Myocyte (in vitro differentiated cells): ENCODE measurements at places on chromosomes 13 and 19.

DNA sequence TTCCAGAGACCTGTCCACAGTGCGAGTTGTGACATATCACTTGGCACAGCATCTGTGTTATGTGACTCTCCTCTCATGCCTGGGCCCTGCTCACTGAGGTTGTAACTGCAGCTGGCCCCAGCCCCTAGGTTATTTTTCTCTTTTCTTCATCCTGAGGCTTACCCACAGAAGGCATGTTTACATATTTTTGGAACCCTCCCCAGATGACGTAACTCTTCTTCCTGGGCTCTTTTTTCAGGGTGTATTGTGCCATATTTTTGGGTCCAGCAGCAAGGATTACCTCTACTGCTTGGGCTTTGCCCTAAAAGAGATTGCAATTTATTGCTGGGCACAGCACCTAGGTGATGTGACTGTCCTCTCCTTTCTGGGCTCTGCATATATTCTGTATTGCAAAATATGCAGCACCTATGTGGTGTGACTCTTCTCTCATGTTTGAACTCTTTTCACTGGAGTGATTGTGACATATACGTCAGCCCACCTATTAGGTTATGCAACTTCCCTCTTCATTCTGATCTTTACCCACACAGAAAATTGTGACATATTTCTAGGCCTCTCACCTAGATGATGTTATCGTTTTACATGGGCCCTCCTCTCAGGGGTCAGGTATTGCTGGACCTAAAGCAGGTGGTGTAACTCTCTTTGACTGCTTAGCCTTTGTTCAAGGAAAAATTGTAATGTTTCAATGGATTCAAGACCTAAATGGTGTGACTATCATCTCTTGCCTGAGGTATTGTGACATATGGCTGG lies 64.5 kb upstream of the ZNF724 start:
- DNase-seq, result no peak

DNA sequence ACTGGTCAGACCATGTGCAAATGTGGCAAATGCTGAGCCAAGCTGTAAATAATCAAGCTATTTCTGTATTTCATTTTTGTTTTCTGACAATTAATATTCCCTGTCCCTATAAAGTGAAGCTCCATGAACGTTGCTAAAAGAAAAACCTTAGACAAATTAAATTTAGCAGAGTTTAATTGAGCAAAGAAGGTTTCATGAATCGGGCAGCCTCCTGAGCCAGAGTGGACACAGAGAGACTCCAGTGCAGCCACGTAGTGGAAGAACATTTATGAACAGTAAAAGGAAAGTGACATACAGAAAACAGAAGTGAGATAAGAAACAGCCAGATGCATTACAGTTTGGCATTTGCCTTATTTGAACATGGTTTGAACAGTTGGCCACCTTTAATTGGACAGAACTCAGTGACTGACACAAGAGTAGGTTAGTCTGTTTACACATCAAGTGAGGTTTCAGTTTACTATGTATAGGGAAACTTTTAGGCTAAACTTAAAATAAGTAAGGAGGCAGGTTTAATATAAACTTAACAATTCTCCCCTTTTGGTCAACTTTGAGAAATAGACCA lies 69.7 kb downstream of the UFM1 start:
- no peak for DNase-seq

DNA sequence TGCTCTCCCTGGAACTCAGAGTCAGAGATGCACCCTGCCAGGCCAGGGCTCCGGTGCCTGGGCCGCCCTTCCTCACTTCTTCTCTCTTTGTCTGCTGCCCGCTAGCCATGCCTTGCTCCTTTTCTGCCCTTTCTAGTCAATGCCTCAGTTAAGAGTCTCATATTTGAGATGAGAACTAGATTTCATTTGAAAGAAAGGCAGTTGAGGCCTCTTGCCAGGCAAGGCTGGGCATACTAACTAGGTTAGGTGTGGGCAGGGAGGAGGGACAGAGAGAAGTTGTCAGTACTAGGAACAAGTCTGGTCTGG lies 341.6 kb downstream of the DNAJC15 start:
- DNase-seq, result no peak

- no peak for DNase-seq
Measured at GRCh38 chr13:98778749-98779148, 26.3 kb upstream of the SLC15A1 start.

DNA sequence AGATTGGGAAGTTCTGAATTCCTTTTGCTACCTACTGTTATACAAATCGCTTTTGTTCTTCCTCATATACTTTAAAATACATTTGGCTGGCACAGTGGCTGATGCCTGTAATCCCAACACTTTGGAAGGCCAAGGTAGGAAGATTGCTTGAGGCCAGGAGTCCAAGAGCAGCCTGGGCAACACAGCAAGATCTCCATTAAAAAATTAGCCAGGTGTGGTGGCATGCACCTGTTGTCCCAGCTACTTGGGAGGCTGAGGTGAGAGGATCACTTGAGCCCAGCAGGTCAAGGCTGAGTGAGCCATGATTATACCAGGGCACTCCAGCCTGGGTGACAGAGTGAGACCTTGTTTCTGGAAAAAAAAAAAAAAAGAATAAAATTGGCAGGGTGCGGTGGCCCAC lies 34.4 kb upstream of the CXCL17 start:
- no peak for DNase-seq

DNA sequence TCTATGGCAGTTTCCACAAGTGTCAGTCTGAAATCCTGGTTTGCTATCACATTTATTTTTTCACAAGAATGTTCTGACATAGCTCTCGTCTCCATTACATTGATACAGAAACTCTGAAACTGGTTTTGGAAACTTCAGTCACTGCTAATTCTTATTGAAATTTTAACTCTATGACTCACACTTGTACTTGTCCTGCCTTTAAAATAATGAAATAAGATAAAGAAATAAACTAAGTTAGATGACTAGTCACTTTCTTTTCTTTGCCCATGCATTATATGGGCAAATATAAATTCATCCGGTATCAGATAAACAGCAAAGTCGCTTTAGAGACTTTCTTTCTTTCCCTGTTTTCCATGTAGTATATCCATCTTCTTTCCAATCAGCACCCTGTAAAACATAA lies 257.5 kb downstream of the PCDH9 start:
- DNase-seq, result no peak

DNA sequence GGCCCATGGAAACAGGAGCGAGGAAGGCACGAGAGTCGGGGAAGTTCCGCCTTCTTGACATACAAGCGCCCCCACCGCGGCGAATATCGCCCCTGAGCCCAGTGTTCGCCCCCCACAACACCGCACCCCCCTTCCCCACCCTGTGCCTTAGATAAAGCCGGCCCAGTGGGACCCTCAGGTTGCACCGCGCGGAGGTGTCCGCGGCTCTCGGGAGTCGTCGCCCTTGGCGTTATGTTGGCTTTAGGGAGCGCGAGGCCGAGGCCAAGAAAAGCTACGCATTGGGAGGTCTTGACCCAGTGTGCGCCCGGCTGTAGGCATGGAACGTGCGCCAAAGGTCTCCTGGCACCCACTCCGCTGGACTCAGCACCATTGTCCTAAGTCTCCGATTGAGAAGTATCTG lies 603 bp upstream of the ZNF132 start:
- DNase-seq, result no peak

DNA sequence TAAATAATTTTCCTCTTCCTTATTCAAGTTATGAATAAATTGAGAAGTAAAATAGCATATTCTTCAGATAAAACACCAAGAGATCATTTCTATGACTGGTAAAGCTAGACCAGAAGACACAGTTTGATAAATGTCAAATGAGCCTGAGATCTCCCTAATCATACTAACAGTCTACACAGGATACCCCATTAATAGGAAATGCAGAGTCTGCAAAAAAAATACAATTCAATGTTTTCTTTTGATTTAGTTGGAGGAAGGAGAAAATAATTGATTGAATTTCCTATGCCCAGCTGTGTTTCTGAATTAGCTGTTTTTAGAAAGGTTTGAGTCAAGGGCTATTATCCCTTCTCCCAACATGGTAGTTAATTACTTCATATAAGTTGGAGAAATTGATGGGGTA lies 734.6 kb upstream of the SLITRK1 start:
- DNase-seq, result no peak

GRCh38 chr13:100306434-100306999 lies 217.6 kb downstream of the PCCA start:
- no peak for DNase-seq

- peak; percentile 39 for DNase-seq
Measured at GRCh38 chr13:108176685-108177274, 38.6 kb downstream of the LIG4 start.

GRCh38 chr13:58343076-58343475 lies 711.5 kb downstream of the PCDH17 start:
- DNase-seq, result no peak

DNA sequence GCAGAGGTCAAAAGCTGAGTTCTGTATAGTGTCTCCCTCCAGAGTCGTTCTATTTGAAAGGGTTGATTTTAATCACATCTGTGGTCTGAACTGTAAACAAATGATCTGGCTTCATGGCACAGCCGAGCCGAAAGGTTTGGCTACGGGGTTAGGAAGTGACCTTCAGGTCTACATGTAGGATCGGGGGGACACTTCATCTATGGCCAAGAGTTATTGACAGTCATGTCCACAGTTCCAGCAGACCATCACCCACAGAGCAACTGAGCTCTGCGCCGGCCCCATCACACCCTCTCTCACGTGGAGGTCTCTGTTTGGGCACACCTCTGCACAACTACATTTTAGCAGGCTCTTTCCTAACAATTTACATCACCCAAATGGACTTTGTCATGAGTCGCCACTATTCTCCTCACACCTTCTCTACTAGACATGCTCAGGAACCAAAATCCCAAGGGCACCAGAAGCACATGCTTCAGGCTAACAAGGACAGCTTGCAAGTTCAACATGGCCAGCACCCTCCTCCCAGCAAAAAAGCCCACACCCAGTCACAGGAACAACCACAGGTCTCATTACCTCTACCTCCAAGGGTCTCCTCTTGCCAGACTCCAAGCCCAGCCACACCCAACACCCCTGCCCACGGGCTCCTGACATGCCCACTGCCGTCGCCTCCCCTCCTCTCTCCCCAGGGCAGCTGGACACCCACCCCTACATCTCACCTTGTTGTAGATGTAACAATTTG lies 36.1 kb upstream of the EPHX3 start:
- DNase-seq, result no peak

GRCh38 chr13:29939158-29939557 lies 88.7 kb upstream of the UBL3 start:
- DNase-seq, result no peak

- no peak for DNase-seq
Measured at GRCh38 chr13:75541961-75542360, 4.3 kb upstream of the COMMD6 start.

DNA sequence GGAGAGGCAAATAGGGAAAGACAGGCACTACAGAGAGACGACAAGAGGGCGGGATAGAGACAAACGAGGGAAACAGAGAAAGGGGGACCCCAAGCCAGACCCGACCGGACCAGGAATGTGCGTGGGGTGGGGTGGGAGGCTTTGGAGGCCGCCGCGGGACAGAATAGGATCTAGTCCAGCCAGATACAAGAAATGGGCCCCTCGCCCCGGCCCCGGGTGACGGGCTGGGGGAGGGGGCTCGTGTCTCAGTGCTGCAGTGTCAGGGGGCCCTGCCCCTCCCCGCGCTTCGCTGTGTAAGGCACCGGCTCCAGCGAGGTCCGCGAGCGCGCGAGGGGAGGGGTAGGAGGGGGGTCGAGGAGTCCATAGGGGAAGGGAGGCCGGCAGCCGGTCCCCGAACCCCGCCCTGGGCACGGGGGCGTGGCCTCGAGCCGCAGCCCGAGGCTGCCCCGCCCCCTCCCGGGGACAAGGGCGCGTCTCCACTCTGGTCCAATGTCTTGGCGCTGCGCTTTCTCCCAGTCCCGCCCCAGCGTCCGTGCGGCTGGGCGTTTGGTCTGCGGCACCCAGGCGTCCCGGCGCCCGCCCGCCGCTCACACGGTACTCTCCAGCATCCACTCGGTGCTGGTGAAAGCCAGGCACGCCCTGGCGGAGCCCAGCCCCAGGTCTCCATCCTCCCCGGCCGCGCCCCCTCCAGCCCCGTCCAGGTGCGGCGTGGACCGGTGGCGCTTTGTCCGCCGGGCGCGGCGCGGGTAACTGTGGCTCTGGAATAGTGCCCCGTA lies 11.0 kb downstream of the IFNL1 start:
- no peak for DNase-seq

- DNase-seq, result no peak
Measured at GRCh38 chr13:37211487-37211886, 106.0 kb upstream of the CSNK1A1L start.

GRCh38 chr19:35710784-35711723 lies 6.7 kb downstream of the ZBTB32 start:
- no peak for DNase-seq

DNA sequence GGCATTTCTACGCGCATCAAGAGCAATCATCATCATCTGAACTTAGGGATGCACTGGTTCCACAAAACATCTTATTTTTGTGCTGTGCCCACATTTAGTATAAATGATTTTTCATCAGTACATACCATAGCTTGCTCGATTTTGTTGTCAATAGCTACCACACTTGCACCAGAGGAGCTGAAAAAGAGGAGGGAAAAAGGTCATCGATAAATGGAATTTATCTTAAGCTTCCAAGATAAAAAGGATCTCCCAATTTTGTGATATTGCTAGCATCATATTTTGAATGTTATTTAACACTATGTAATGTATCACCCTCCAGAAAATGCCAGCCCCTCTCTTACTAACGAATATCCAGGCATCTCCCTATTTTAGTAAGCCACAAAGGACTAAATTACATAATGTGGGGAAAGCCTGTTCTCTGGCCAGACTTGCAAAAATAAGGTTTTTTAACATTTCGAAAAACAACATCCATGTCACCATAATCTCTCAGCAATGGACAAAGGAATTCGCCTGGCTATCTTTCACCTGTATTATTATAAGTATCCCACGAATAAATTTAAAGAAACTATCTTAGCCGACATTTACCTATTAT lies 62.4 kb downstream of the SERP2 start:
- DNase-seq, result no peak

GRCh38 chr19:4052114-4052992 lies 14.3 kb downstream of the ZBTB7A start:
- DNase-seq, result no peak

DNA sequence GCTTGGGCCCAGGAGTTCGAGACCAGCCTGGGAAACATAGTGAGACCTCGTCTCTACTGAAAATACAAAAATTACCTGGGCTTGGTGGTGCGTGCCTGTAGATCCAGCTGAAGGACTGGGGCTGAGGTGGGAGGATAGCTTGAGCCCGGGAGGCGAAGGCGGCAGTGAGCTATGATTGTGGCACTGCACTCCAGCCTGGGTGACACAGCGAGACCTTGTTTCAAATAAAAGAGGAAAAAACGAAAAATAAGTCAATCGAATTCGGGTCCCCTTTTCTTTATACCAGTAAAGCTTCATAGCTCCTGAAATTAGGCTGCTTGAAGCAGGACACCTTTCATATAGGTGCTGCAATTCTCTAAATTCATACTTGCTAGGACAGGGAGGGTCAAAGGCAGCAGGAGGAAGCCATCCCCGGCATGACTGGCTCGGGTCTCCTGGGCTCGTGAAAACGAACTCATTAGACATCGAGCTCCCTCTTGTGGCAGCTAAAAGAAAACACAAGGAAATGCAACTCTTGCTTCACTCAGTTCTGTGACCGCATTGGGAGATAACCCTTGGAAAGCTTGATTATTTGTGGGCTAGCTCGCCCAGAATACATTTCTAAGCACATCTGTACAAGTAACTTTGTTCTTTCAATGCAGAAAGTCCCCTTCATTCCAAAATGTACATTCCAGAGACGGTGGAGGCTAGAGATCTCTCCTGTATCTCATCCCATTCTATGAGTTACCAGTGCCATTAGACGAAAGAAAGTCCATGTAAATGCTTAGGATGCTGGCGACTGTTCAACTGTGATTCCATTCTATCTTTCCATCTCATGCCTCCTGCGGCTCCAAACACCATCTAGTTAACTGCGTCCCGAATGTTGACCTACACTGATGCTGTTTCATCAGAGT lies 16.8 kb downstream of the FPR2 start:
- DNase-seq, result peak; percentile 89

- DNase-seq, result no peak
Measured at GRCh38 chr19:10417541-10418234, 2.6 kb upstream of the PDE4A start.
